ENCODE measurements at places on chromosomes 12 and 14.
A peak's percentile ranks its signal among the peaks of the same experiment; 100 is the strongest.

DNA sequence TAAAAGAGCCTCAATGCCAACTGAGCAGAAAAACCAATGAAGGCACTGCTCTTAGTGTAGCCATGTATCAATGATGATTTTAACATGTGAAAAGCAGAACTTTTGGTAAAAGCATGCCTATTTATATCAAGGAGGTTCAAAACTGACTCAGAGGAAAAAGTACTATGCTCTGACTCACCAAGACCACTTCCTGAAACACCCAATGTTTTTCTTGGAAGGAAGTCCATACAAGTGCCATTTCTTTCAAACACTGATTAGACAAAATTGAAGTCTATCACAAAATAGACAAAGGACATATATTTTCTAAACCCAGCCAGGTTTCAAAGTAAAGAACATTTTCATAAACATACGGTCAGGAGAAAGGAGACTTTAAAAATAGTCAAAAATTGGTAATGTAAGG is 88.6 kb downstream of the EPS8 start:
- peak; percentile 97 for DNase-seq

GRCh38 chr14:37270629-37271028 is 72.9 kb downstream of the MIPOL1 start:
- no peak for DNase-seq

- no peak for DNase-seq
Measured at GRCh38 chr14:36383767-36384431, 63.5 kb upstream of the MBIP start.

GRCh38 chr12:3061501-3062215 is 15.5 kb upstream of the TSPAN9 start:
- DNase-seq, result no peak

- no peak for DNase-seq
Measured at GRCh38 chr12:103933237-103933636, 3.0 kb downstream of the HSP90B1 start.

- no peak for DNase-seq
Measured at GRCh38 chr14:41378526-41378925, 228.2 kb upstream of the LRFN5 start.

- peak; percentile 46 for DNase-seq
Measured at GRCh38 chr14:90580377-90581335, 183.8 kb downstream of the CALM1 start.

Data from iris pigment epithelial cell (primary cell).